ENCODE measurements at places on chromosomes 3 and 15. TPM values are rescaled to one million over a fixed set of nuclear protein-coding genes. Genes with fewer than 3 reads are reported as not detected.

- no peak for DNase-seq
Measured at GRCh38 chr3:56456117-56456516, 12.2 kb downstream of the ERC2 start.

DNA sequence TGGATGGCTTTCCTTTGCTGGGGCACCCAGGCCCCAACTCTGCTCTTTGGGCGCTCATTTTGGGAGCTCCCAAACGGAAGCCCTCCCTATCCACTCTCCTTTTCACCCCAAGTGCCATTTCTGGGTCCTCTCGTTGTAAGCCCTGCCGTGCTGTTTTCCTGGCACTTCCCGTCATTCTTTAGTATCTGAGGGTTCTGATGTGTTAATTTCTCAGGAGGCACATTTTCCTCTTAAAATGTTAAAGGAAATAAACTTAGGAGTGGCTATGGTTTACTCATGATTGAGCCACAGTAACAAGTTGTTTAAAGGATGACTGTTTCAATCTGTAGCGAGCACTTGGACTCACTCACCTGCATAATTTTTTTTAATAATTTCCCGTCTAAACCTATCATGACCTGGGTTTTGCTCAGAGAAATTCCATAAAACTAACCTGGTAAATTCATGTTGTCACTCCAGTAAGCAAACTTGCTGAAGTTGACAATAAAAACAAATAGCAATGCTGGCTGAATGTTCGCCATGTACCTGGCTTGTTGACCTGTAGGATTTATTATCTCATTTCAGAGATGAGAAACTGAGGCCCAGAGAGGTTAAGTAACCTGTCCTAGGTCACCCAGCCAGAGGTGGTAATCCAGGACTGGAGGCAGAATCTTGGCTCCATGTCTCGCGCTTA lies 10.6 kb downstream of the ALDH1A3 start:
- no peak for DNase-seq

DNA sequence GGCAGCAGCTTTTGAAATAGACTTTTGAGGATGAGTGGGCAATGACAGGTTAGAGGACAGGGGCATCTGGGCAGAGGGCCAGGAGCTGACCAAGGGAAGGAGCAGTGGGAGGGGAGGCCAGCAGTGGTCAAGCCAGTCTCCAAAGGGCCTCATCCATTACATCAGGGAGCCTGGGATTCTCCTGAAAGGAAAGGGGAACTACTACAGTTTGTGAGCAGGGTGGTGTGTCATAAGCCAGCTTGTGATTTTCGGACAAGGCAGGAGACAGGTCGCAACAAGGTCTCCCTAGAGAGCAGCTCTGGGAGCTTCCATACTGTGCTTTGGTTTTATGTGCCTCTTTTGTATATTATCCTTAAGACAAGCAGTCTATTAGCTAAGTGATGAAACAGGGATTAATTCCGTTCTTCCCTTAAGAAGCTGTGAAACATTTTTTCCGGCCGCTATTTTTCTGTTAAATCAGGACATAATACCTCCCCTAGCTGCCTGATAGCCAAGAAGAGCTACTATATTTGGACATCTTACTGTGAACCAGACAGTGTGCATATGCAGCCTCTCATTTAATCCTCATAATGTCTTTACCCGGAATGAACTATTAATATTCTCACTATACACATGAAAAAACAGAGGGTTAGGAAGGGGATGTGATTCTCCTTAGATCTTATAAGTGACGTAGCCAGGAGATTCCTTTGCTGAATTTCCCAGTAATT lies 46.4 kb downstream of the C2CD4B start:
- no peak for DNase-seq

DNA sequence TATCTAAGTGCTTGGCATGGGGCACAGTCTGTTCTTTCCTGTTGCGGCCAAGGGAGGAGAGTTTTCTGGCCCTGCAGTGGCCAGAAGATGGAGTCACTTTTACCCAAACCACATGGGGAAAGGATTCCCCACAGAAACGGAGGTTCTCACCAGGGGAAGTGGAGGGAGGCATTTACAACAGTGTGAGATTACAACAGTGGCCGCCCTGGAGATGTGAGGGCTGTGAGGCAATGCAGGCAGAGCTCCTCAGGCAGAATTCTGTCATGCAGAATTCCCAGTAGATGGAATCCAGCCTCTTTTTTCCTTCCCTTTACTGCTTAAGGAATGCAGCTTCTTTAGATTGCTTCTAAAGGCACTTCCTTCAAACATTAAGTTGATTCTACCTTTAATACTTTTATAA lies 83.1 kb downstream of the CACNA1D start:
- DNase-seq: no peak

- DNase-seq: no peak
Measured at GRCh38 chr15:54840621-54841398, 355.9 kb downstream of the RSL24D1 start.

- DNase-seq: no peak
Measured at GRCh38 chr3:156189927-156190326, 69.5 kb downstream of the KCNAB1 start.

- DNase-seq: no peak
Measured at GRCh38 chr3:41503998-41504623, 304.8 kb downstream of the CTNNB1 start.

GRCh38 chr15:69606144-69606543 lies 153.5 kb downstream of the RPLP1 start:
- no peak for DNase-seq

DNA sequence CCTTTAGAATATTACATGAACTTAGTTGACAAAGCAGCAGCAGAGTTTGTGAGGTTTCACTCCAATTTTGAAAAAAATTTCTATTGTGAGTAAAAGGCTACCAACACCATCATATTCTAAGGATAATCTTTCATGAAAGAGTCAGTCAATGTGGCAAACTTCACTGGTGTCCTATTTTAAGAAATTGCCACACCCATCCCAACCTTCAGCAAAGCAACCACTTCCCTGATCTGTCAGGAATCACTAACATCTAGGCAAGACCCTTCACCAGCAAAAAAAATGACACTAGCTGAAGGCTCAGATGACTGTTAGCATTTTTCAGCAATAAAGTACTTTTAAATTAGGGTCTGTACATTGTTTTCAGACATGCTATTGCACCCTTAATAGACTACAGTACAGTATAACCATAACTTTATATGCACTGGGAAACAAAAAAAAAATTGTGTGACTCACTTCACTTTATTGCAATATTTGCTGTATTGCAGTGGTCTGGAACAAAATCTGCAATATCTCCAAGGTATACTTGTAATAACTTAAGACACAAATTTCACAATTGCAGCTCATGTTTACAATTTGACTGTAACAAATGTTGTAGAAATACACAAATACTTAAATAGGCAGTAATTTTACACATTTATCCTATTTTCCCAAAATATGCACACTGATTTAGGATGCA lies 38.9 kb upstream of the ALCAM start:
- no peak for DNase-seq

DNA sequence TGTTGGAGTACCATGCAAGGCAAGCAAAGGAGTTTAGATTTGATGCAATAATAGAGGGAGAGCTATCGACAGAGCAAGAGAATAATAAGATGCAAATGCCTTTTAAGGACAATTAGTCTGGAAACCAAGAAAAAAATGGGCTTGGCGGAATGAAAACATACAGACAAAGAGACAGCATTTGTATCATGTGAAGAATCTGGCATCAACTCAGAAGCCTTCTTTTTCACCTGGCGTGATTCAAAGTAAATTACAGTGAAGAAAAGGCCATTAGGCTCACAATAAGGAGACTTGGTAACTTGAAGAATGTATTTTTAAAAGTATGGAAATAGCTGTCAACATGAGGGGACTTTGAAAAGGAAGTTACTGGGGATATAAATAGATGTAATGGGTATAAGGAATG lies 521.2 kb upstream of the GOLIM4 start:
- DNase-seq: no peak

GRCh38 chr3:73828348-73828747 lies 203.6 kb upstream of the PDZRN3 start:
- no peak for DNase-seq

DNA sequence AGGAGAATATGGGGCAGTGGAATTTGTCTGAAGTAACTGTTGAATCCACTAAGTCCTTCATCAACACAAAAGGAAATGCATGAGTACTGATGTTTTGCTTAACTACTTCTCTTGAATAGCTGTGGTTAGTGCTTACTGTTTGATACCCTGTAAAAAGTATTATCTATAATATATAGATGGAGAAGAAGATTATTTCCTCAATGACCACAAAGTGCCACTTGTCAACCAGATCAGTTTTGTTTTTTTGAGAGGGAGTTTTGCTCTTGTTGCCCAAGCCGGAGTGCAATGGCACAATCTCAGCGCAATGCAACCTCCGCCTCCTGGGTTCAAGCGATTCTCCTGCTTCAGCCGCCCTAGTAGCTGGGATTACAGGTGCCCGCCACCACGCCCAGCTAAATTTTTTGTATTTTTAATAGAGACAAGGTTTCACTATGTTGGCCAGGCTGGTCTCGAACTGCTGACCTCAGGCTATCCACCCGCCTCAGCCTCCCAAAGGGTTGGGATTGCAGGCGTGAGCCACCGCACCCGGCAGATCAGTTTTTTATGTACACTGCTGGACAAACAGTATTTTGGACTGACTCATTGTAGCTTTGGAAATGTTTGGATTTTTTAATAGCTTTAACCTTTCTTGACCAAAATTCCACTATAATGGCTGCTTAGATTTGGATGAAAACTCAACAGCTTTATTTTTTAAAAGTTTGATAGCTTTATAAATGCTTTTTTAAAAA lies 1.5 kb upstream of the RPLP1 start:
- DNase-seq: no peak

- DNase-seq: no peak
Measured at GRCh38 chr3:141328286-141329166, 39.8 kb upstream of the ZBTB38 start.

DNA sequence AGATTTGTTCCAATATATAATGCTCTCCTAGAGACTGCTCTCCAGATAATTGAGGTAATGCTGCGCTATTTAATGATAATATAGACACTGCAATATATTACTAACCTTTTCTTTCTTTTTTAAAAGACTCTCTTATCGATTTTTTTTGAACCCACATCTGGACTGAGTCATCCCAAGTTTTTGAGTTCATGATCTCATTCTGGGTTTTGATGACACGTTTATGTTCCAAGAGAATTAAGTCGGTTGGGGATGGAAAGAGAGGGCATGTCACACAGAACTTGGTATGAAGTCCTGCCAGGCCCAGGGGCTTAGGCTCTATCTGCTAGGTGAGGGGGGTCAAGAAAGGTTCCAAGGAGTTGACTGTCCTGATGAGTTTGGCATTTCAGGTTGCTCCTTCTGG lies 431.1 kb downstream of the MFSD1 start:
- no peak for DNase-seq

DNA sequence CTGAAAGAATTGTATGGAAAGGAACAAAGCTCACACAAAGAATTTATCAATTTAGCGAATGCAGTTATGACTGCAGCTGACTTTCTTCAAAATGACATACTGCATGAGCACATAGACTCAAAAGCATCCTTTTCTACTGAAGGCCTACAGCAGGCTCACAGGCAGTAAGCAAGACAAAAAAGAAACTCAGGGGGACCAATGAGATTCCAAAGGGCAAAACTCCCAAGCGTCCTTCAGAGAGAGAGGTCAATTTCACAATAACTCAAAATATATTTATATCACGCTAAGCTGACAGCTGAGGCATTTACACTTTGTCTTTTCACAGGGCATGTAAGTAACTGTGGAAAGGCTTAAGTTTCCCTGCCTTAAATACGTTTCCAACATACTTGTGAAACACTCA lies 427.9 kb upstream of the RASGRP1 start:
- no peak for DNase-seq

GRCh38 chr3:127015282-127016042 lies 32.5 kb downstream of the PLXNA1 start:
- no peak for DNase-seq

- no peak for DNase-seq
Measured at GRCh38 chr3:194031867-194032635, 103.9 kb upstream of the HES1 start.

GRCh38 chr3:194328053-194328657 lies 23.0 kb downstream of the CPN2 start:
- no peak for DNase-seq

GRCh38 chr3:175312791-175313190 lies 453.7 kb downstream of the NAALADL2 start:
- no peak for DNase-seq

DNA sequence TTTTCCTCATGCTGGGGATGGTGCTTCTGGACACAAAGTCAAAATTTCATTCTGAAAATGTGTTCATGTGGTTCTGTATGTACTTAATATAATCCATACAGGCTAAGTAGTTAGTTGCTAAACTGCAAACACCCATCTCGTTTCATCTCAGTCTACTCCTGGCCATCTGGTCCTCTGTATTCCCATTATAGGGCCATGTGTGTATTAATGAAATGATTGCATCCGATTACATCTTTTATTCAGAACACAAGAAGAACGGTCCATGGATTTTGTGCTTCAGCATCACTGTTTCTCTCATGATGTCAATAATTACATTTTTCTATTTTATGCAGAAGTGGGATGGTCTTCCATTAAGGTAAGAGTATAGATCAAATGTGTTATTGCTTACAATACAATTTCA lies 6.1 kb upstream of the GJD2 start:
- no peak for DNase-seq

GRCh38 chr15:99143655-99144610 lies 39.1 kb downstream of the SYNM start:
- peak; percentile 87 for DNase-seq

DNA sequence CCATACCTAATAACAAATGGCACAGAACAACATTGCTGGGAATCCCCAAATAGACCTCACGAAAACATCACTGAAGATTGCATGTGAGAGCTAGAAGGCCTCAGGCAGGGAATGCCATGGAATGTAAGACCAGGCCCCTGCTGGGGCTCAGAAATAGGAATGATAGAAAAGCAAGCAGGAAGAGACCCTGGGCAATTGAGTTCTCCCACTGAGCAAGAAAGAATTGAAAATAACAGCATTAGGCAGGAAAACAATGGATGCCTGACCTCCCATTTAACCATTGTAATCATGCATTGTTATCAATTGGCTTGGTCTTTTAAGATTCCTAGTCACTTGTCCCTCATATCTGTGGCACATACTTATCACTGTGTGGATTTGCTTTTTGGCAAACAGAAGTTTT lies 581.6 kb downstream of the FHIT start:
- DNase-seq: no peak

GRCh38 chr3:8266730-8267131 lies 234.9 kb upstream of the LMCD1 start:
- no peak for DNase-seq

The SERPINI2 gene
- total RNA-seq: 0.51 TPM

The PRR20G gene
- not detected for total RNA-seq

The PP2D1 gene
- total RNA-seq: not detected

The BCL2A1 gene
- total RNA-seq: 5.1 TPM

The WWTR1 gene
- 225 TPM for total RNA-seq

The BCHE gene
- total RNA-seq: 1.9 TPM

The ZMYND10 gene
- 0.96 TPM for total RNA-seq

The KNG1 gene
- total RNA-seq: not detected
